Uterus (tissue), 4 donors: ENCODE measurements at places on chromosomes 16 and 17.
A peak's percentile ranks its signal among the peaks of the same experiment; 100 is the strongest.

DNA sequence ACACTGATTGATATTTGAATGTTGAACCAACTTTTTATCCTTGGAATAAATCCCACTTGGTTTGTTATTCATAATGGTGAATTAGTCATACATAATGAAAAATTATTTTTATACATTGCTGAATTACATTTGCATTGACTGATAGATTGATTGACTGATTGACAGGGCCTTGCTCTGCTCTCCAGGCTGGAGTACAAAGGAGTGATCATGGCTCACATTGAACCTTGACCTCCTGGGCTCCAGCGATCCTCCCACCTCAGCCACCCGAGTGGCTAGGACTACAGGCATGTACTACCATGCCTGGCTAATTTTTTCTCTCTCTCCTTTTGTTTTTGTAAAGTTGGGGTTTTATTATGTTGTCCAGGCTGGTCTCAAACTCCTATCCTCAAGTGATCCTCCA lies 97.8 kb downstream of the ARHGAP44 start:
- no peak for DNase-seq
- H3K27me3 ChIP-seq, result no peaks in the 10 kb centered on the region
- H3K36me3 ChIP-seq, result no peaks in the 10 kb centered on the region
- H3K4me3 ChIP-seq, result no peak overlapping the region
- peaks cover 7% of the 10 kb centered on the region for H3K4me1 ChIP-seq
- H3K27ac ChIP-seq, result no peak overlapping the region

DNA sequence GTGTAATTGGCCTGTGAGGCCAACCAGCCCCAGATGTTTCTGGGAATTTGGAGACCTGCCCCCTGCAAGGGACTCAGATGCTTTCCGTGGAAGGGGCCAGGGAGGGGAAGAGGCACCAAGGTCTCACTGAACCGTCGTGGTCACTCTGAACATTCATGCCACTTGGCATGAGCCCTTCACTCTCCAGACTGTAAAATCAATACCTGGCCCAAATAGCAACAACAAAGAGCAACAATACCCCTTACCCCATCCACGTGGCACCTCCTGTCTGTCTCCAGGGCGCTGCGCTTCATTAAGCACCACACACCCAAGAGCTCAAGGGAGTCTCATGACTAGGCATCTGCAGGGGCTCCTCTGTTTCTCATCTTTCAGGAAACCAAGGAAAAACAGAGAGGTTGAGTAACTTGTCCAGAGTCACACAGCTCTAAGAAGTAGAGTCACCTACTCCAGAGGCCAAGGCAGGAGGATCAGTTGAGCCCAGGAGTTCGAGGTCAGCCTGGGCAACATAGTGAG lies 52.8 kb downstream of the SOCS1 start:
- no peak overlapping the region for H3K4me3 ChIP-seq
- no peak for DNase-seq
- H3K27ac ChIP-seq, result no peak overlapping the region

GRCh38 chr16:6407596-6407995 lies 925.0 kb upstream of the RBFOX1 start:
- H3K36me3 ChIP-seq, result no peaks in the 10 kb centered on the region
- no peak overlapping the region for H3K27ac ChIP-seq
- no peak for DNase-seq
- no peak overlapping the region for H3K4me3 ChIP-seq

DNA sequence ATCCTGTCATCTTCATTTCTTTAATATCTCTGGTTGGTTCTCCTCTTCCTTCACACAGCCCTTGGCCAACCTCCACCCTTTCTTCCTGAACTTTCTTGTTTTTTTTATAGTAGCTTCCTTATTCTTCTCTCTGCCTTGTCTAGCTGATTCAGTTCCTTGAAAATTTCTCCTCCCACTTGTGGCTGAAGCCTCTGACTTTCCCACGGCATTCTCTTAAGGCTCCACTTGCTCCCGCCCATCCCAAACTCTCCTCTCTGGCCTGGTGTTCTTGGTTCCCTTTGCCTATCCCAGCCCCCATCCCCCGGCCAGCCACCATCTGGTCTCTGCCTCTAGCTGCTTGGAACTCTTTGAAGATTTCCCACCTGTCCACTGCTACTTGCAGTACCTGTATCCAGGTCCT lies 29.1 kb downstream of the NLRP1 start:
- no peak for DNase-seq
- no peak overlapping the region for H3K27ac ChIP-seq
- H3K4me1 ChIP-seq, result no peaks in the 10 kb centered on the region
- no peaks in the 10 kb centered on the region for H3K27me3 ChIP-seq
- H3K4me3 ChIP-seq, result no peak overlapping the region

DNA sequence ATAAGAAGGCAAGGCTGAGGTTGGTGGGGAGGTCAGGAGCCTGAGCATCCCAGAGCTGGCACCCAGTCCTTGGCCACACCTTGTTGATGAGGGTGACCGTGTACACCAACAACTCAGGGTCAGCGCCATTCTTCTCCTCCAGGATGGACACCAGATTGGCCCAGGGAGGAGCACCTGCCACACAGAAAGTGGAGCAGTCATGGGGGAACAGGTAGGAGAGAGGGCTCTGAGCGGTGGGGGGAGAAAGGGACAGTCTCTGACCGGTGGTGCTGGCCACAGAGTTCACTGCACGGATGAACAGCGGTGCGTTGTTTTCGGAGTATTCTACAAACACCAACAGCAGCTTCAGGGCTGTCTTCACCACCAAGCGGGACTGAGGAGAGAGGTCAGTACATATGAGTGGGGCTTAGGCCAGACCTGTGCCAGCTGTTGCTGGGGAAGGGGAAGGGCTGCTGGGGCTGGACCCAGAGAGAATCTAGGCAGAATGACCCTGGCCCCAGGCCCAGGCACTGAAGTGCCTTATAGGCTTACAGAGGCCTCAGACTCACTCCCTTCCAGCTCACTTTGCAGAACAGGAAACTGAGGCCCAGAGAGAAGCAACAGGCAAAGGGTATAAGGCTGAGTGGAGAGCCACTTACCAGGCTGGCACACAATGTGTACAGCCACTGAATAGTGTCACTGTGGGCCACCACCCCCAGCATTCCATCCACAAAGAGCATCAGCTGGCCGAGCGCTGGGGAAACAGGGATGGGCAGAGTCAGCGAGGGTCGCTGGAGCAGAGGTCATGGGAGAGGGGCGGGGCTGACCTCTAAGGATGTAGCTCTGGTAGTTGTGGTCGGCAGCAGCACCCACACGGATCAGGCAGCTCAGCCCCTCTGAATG lies 9.6 kb downstream of the FHOD1 start:
- no peaks in the 10 kb centered on the region for H3K4me1 ChIP-seq
- no peak for DNase-seq
- no peaks in the 10 kb centered on the region for H3K27me3 ChIP-seq
- H3K36me3 ChIP-seq, result no peaks in the 10 kb centered on the region
- H3K27ac ChIP-seq, result no peak overlapping the region
- H3K4me3 ChIP-seq, result no peak overlapping the region

GRCh38 chr17:33080091-33080490 lies 88.4 kb downstream of the SPACA3 start:
- no peaks in the 10 kb centered on the region for H3K36me3 ChIP-seq
- H3K4me1 ChIP-seq, result no peaks in the 10 kb centered on the region
- H3K27me3 ChIP-seq, result no peaks in the 10 kb centered on the region
- no peak overlapping the region for H3K4me3 ChIP-seq
- DNase-seq, result no peak

DNA sequence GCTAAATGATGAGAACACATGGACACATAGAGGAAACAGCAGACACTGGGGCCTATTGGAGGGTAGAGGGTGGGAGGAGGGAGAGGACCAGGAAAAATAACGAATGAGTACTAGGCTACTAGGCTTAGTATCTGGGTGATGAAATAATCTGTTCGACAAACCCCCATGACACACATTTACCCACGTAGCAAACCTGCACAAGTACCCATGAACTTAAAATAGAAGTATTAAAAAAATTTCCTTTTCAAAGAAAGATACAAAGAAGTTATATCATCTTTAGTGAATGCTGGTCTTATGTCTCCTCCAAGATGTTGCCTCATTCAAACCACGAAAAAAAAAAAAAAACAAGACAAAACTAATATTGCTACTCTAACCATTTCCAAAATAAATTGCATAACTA lies 31.7 kb downstream of the MBTD1 start:
- H3K36me3 ChIP-seq, result no peaks in the 10 kb centered on the region
- H3K27ac ChIP-seq, result no peak overlapping the region
- H3K4me1 ChIP-seq, result no peaks in the 10 kb centered on the region
- H3K4me3 ChIP-seq, result no peak overlapping the region
- DNase-seq, result no peak

GRCh38 chr17:58527949-58528348 lies 13.5 kb upstream of the MTMR4 start:
- no peaks in the 10 kb centered on the region for H3K4me1 ChIP-seq
- no peak overlapping the region for H3K27ac ChIP-seq
- no peak for DNase-seq
- no peaks in the 10 kb centered on the region for H3K36me3 ChIP-seq
- no peak overlapping the region for H3K4me3 ChIP-seq
- H3K27me3 ChIP-seq, result no peaks in the 10 kb centered on the region

DNA sequence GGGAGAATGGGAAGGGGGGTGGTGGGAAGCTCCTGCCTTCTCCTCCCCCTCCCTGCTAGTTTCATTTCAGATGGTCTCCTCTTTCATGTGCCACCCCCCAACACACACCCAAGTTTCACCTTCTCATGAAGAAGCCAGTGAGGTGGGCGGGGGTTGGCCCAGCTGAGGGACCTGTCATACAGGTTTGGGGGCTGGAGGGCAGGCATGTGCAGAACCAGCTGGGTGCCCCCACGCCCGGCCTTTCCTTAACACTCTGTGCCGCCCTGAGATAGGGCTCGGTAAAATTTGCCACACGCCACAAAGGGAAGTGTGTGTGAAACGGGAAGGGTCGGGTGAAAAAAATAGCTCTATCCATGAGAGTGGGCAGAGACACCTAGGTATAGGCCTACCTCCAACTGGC lies 57.4 kb downstream of the PIPOX start:
- H3K27me3 ChIP-seq, result no peaks in the 10 kb centered on the region
- H3K27ac ChIP-seq, result no peak overlapping the region

GRCh38 chr16:69831212-69832123 lies 69.3 kb downstream of the WWP2 start:
- H3K4me3 ChIP-seq, result no peak overlapping the region
- peak overlapping the region; percentile 73 for H3K27ac ChIP-seq
- no peaks in the 10 kb centered on the region for H3K27me3 ChIP-seq
- H3K36me3 ChIP-seq, result no peaks in the 10 kb centered on the region
- no peaks in the 10 kb centered on the region for H3K4me1 ChIP-seq
- DNase-seq, result no peak

GRCh38 chr17:68462381-68463210 lies 5.3 kb upstream of the WIPI1 start:
- H3K27me3 ChIP-seq, result no peaks in the 10 kb centered on the region
- no peak overlapping the region for H3K4me3 ChIP-seq
- peak; percentile 72 for DNase-seq
- no peaks in the 10 kb centered on the region for H3K36me3 ChIP-seq
- peak overlapping the region; percentile 39 for H3K27ac ChIP-seq
- no peaks in the 10 kb centered on the region for H3K4me1 ChIP-seq
